Substantia nigra (tissue), 51 donors: ENCODE measurements at places on chromosomes 2 and 18.

DNA sequence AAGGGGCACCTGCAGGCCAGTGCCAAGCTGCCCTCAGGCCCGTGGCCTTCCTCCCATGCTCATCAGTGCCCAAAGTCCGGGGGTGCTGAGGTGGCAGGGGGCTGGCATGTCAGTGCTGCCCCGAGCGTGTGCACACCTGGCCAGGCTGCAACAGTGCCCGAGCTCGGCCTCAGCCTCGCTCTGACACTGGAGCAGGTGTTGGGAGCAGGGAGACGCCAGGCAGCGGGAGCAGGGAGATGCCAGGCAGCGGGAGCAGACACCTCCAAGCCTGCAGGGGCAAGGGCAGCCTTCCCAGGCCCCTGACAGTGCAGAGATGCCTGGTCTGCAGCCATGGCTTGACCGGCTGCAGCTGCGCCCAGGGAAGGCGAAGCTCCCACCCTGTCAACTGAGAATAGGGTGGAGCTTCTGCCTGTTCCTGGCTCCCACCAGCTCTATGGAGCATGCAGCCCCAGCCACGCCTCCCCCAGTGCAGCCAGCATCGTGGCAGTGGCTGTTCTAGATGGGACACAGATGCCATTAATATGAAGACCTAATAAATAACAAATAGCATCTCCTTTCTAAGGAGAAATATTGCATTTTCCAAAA is 82.4 kb downstream of the DTNB start:
- peak; percentile 39 for DNase-seq

DNA sequence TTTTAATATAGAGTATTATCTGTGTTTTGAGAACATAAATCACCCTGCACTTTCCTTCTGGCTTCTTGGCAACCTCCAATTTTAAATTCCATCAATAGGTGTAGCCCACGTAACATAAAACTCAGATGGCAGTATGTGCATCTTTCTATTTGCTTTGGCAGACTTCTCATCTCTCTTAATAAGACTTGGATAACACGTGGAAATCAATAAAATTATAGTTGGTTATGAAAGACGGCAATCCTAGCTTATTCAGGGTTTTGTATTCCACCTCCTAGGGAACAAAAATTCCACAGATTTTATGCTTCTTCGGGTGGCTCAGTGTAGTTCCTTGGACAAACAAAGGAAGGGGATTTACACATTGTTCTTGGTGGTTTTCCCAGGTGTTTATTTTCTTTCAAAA is 299.3 kb downstream of the RND3 start:
- no peak for DNase-seq

DNA sequence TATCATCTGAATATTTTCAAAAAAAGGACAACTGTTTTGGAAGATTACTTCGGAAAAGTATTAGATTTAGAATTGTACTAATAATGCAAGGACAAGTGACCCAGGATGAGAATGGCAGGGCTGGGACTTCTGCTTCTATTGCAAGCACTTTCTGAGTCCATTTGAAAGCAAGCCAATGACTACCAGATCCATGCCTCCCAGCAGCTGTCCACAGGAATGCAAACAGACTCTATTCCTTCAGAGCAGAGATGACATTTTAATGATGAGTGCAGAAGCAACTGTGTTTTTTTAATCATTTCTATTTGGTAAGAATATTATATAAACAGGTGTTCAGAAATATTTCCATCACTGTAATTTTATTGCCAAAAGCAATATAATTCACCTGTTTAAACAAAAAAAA is 456.7 kb downstream of the SOX11 start:
- no peak for DNase-seq

DNA sequence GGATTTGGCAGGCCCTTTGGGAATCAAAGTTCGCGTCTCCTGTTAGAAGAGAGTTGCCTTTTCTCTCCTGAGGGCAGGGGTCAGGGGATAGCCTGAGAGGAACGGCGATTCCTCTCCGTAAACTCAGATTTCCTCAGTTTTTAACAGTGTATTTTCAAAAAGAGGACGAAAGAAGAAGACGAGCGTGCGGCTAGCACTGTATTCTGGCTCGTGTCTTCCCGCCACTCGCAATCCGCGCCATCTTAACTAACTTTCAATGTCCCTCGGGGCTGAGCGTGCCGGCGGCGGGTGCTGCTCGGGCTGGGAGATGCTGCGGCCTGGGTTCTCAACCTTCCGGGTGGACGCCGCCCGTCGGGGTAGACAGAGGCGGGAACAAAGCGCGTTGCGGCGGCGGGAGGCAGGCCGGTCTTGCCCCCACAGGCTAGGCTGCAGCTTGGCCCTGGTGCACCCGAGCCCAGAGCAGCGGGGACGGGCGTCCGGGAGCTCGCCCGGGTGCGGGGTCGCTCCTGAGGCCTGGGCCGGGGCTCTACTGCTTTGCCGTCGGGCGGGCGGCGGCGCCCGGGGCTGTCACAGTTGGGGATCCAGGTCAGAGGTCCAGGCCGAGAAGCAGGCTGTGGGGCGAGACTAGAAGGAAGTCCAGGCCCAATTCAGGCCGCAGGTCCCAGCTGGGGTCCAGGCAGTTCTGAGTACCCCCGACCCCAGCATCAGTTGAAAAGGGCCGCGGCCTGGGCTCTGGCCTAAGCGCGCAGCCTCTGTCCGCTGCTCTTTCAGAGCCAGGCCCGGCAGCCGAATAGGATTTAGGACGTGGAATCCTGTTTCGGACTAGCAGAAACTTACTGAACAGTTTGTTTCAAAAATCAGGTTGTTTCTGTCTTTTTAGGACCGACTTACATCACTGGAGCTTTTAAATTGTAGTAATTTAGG is 11.8 kb downstream of the TBR1 start:
- no peak for DNase-seq

GRCh38 chr2:1609485-1610095 is 134.7 kb downstream of the PXDN start:
- no peak for DNase-seq

DNA sequence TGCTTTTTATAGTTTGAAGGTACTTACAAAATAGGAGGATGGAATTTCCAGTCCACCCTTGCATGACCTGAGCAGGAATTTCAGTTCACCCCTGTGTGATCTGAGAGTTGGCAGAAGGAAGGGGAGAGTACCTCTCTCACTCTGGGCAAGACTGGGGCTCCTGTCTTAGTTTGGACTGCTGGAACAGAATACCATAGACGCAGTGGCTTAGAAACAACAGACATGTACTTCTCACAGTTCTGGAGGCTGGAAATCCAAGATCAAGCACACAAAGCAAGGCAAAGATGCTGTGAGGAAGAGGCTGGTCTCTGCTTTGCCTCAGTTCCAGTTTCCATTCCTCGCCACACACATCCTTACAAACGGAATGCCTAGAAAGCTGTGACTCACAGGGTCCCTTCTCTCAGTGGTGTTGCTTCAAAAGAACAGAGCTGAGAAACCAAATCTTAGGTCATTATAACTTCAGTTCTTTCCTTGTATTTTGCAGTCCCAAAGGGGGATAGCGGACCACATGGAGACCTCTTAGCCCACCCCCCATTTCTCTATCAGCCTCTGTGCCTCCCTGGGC is 108.8 kb upstream of the HAAO start:
- no peak for DNase-seq

GRCh38 chr2:121335294-121336290 is 50.6 kb upstream of the TFCP2L1 start:
- DNase-seq, result no peak

GRCh38 chr2:118841828-118842461 is 5.5 kb downstream of the EN1 start:
- DNase-seq, result no peak

DNA sequence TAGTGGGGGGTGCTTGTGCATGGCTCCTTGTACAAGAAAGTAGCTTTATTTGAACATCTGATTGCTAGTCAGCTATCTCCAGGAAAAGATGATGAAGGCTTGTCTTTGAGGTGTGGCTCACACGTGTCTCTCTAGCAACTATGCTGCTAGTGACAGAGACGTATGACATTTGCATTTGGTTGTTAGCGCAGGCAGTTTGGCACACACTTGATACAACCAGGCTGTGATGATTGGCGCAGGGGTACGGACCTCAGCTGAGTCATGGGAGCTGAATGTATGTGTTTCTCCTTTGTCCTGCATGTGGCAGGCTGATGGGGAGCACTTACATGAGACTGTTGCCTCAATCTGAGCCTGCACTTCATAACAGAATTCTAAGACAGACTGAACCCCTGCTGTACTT is 29.6 kb downstream of the PTCD3 start:
- DNase-seq, result no peak

DNA sequence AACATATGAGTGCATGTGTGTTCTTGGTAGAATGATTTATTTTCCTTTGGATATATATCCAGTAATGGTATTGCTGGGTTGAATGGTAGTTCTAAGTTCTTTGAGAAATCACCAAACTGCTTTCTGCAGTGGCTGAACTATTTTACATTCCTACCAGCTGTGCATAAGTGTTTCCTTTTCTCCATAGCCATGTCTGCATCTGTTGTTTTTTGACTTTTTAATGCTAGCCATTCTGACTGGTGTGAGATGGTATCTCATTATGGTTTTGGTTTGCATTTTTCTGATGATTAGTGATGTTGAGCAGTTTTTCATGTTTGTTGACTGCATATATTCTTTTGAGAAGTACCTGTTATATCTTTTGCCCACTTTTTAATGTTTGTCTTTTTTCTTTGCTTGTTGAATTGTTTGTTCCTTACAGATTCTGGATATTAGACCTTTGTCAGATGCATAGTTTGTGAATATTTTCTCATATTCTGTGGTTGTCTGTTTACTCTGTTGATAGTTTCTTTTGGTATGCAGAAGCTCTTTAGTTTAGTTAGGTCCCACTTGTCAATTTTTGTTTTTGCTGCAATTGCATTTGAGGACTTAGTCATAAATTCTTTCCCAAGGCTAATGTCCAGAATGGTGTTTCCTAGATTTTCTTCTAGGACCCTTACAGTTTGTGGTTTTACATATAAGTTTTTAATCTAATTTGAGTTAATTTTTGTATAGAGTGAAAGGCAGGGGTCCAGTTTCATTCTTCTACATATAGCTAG is 17.6 kb upstream of the KCNE4 start:
- DNase-seq, result no peak

DNA sequence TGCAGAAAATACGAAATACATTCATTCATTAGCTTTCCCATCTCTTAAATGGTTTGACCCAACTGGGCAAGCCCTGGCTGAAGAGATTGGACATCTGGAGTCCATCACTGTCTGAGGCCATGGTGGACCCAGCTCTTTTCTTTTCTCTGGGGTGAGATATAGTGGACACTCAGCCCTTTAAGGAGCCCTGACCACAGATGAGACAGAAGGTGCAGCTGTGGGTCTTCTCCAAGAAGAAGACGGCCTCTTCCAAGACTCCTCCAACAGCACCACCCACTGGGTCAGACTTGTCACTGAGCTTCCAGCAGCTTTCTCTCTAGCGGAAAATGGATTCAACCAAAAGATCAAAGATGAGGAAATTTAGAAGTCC is 27.2 kb downstream of the TWIST2 start:
- no peak for DNase-seq

- DNase-seq, result peak; percentile 19
These were observed 300.0 kb upstream of the SMIM21 start for GRCh38 chr18:75727456-75727855.

DNA sequence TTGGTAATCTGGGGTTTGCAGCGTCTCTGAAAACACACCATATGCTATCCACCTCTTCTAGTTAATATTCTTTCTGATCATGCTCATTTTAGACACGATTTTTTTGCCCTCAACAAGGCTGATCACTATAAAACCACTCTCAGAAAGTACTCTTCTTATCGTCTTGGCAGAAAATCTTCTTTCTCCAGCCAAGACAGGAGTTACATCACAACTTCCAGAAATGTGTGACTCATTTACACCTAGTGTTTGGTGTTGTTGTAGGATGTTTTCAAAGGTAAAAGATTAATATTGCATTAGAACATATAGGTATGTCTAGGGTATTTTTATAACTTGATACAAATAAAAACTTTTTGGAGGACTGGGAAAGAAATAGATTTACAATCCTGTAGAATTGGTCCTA is 138.5 kb upstream of the NETO1 start:
- no peak for DNase-seq

DNA sequence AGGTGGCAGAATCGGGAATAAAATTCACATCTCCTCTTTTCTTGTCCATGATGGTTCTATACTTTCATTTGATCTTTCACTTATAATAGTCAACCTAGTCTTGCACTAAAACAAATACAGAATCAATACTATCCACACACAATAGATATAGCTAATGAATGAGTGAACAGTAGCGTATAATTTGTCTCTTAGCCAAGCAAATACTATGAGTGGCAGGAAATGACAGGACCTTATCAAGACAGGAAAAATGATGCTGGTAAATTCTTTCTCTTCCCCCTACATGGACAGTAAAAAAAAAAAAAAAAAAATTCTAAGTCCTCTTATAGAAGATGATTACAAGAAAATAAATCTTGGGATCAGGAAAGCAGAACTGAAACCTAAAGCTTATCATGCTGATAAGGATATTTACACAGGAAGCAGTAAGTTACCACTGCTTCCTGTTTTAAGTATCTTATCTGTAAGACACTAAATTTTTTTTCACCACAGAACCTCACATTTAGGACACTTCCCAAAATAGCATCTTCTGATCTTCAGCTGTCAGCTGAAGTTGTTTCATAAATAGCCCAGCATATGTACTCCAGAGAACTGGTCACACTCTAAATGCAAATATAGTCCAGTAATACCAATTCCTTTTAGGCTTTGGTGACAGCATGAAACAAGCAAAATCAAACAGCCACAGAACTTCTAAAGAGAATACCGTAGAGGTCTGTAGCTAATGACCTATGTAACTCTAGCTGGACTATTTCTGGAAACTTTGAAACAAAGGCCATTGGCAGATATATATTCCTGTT is 27.0 kb downstream of the IRS1 start:
- no peak for DNase-seq

DNA sequence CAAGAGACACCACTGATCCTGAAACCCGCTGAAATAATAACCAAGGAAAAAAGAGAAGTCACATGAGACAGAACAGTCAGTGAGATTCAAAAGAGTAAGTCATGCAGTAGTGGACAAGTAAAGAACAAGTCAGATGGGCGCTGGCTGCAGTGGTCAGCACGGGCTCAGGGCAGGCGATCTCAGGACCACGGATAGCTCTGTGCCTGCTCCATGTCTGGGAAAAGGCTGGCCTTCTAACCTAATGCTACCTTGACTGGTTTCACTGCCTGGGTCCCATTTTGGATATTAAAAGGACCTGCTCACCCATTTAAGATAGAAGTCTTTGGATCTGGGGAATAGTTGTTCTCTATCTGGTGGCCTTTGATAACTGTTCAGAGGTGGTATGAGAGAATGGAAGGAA is 61.7 kb upstream of the LCLAT1 start:
- no peak for DNase-seq

GRCh38 chr2:179951680-179952079 is 55.4 kb downstream of the CWC22 start:
- DNase-seq, result no peak

GRCh38 chr18:30908381-30908780 is 134.2 kb downstream of the DSC3 start:
- no peak for DNase-seq

DNA sequence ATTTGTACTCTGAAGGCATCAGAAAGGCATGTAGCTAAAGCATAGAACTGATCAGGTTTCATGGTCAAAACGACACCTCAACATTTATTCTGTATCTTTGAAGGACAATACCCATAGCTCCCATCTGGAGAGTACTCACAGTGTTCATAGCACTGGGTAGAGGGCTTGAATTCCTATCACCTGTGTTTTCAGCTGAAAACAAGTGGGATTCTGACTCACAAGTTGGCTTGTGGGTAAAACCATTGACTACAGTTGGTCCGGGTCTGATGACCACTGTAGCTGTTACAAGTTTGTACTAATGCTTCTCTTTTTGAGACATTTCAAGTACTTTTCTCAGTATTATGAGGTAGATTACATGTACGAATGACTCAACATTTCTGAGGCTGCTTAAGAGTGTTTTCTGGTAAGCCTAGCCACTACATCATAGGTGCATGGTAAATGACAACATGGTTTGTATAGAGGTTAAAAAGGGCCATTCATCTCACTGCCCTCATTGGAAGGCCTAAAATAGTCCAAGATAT is 68.6 kb upstream of the PELI1 start:
- no peak for DNase-seq
